ENCODE measurements at places on chromosomes 16 and 17.

DNA sequence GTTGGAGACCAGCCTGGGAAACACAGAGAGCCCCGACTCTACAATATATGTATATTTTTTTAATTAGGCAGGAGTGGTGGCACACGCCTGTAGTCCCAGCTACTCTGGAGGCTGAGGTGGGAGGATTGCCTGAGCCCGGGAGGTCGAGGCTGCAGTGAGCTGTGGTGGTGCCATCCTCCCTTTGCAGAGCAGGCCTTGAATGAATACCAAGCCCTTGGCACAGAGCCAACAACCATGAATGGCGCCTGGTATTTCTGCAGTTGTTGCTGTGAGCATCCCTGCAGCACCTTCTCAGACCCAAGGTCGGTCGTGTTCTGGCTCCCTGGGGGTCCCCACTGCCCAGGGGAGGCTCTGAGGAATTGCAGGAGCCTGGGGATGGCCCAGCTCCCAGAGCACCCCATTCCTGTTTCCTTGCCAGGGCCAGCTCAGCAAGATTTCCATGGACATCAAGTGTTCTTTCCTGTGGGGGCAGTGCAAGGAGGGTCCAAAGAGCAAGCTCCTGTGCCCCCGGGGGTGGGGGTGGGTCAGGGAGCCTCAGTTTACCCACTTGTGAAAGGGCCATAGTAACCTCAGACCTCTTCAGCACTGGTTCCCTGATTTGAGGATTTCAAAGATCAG, 25.6 kb upstream of the RMI2 start:
- DNase-seq, result no peak

GRCh38 chr17:14432079-14432478, 131.2 kb downstream of the HS3ST3B1 start:
- DNase-seq, result no peak

GRCh38 chr17:56939869-56940484, 20.9 kb downstream of the COIL start:
- DNase-seq, result no peak

- no peak for DNase-seq
These were observed 13.4 kb upstream of the CRHR1 start for GRCh38 chr17:45770632-45771270.

DNA sequence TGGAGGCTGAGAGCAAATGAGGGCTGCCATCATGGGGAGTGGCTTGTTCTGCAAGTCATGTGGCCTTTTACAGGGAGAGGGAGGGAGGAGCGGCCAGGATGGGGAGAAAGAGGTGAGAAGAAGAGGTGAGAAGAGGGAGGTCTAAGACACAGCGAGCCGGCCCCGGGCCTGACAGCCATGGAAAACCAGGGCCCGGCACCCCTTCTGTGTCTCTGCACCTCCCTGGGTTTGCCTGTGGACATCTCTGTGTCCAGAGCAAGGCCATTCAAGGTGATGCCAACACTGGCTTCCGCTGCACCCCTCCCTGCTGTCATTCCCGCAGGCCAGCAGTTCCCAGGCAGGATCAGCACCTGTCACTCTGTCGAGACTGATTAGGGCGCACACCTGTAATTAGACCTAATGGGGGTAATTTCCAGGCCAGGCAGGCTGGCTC, 75.6 kb downstream of the MGAT5B start:
- DNase-seq, result no peak

DNA sequence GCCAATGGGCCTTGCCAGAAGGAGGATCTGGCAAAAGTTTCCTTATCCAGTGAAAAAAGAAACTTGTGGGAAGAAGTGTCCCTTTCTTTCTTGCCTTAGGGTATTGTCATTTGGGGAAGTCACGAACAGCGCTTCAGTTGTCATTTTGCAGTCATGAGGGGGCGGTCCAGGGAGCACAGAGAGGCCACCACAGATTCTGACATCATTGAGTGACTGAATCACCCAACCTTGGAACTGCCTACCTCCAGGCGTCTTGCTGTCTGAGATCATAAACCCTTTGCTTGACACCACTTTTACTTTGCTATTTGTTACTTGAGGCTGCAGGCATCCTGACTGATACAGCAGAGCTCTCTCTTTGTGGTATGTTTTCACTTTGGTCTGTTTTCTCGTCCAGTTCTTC, 3.1 kb upstream of the WSCD1 start:
- DNase-seq, result no peak

DNA sequence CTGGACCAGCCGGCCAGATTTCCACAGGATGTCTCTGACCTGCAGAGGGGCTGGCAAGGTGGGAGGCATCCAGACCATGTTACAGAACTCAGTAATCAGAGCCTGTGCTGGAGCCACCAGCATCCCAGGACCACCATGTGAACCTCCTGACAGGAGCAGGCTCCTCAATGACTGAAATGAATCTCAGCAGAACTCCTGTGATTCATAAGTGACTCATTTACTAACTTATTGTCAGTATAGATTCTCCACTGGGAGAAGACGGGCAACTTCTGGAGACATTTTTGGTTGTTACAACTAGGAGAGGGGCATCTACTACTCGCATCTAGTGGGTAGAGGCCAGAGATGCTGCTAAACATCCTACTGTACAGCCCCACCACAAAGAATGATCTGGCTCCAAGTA, 3.1 kb upstream of the WWOX start:
- DNase-seq, result no peak

- DNase-seq, result peak; percentile 55
These were observed 727 bp downstream of the CORO7 start for GRCh38 chr16:4415538-4416199.

GRCh38 chr17:65690626-65691310, 129.3 kb upstream of the AXIN2 start:
- DNase-seq, result no peak

DNA sequence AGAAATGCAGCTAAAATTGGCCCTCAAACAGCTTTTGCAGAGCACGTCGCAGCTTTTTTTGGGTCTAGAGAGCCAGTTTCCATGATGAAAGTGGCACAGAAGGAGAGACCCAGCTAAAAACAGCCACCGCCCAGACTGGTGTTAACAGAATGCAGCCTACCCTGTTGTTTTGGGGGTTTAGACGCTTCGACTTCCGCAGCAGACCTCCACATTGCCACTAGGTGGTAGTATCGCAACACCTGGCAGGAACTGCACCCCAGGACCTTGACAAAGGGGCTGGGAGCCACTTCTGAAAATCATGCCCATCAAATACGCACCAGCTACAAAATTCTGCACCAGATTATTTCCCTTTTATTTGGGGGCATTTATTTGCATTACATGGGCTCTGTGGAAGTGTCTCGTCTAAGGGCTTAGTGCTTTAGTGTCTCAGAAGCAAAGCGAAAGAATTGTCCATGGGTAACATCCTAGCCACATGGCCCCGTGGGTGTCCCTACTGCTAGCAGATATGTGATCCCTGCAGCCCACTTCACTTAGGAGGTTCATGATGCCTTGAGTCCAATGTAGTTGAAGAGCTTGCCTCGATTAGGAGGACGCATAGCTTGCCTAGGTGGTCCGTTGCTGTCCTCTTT, 167.1 kb downstream of the HAPSTR1 start:
- DNase-seq, result no peak

DNA sequence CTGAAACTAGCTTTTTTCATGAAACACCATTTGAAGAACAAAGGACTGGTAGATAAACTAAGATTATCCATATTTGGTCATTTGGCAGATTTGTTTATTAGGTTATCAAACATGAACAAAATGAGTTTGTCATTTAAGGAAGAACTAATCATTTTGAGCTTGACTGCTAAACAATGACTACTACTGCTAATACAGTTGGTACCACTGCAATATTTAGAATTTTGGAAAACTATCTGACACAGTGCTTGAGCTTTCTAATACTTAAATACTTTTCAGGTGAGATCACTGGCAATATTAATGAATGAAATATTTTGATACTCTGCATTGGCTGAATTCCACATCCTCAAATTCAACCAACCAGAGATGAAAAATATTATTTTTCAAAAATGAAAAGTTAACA, 47.2 kb downstream of the MED13 start:
- DNase-seq, result no peak

DNA sequence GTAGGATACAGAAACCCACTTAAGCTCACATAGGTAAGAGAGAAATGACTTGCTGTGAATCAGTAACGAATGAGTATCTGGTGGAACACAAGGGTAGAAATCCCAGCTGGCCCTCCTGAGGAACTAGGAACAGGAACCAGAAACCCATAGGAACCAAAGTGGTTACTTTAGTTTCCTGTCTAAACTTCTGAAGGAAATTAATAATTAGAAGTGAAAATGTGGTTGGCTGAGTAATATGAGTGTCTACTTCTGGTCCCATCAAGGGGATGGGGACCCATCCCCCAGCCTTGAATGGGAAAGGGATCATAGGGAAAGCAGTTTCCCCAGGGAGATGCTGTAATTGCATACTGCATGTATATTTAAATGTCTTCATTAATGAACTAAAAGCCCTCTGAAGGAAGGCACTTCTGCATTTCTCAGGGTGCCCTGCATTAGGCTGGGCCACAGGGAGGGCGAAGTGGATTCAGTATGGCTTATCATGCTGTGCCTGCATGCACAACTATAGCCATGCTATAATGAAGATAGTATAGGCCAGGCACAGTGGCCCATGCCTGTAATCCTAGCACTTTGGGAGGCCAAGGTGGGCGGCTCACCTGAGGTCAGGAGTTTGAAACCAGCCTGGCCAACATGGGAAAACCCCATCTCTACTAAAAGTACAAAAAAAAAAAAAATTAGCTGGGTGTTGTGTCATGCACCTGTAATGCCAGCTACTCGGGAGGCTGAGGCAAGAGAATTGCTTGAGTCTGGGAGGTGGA, 45.6 kb downstream of the CYB5B start:
- no peak for DNase-seq

DNA sequence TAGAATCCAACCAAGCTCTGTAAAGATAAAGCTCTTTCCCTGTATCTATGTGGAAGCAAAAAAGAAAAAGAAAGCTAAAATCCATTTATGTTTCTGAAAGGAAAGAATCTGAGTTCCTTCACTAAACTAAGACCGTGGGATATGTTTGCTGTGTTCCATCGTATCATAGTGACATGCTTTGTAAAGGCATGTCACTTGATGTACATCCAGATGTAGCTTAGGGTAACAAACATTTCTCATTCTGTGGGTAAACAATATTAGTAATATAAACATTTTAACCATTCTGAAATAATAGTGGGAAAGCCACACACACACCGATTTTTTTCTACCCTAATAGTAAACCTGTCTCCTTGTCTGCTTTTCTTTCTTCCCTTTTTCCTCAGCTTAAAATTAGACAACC, 78.1 kb downstream of the TUBD1 start:
- no peak for DNase-seq

- DNase-seq, result no peak
These were observed 5.2 kb upstream of the SPATA2L start for GRCh38 chr16:89706518-89707260.

DNA sequence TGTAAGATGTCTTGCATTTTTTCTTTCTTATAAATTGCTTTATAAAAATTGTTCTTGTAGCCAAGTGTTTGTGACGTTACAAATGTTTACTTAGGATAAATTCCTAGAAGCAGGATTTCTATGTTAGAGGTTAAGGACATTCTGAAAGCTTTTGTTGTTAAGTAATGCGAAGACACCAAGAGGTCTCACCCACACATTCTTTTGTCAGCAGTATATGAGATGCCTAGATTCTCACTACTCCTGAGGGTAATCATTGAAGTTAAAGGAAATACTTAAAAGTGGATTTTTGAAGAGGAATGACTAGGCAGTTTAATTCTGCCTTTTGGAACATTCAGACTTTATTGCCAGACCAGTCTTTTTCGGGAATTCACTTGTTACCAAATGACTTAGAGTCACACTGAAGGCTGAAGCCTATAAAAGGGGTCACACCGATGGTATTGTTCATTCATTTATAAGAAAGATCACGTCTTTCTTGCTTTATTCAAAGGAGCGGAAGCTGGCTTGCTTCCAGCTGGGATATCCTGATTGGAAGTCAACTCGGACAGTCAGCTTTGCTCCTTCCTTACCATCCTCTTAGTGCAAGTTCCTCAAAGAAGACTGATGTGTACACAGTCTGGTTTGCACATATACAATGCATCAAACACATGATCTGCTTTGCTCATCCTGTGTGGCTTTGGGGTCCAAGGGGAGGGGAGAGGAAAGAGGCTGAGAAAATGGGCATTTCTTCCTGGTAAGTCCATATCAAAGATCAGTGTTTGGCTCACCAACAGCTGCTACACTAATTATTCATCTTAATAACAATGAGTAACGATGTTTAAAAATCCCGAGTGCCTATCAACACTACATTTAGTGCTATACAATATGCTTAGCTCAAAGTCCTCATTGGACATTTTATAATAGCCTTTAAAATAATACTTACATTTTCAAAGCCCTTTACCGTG, 160.0 kb downstream of the MAP2K6 start:
- no peak for DNase-seq

GRCh38 chr16:86353948-86354347, 156.4 kb upstream of the FOXF1 start:
- DNase-seq, result no peak

GRCh38 chr17:2723997-2724783, 12.6 kb upstream of the CLUH start:
- DNase-seq, result no peak

DNA sequence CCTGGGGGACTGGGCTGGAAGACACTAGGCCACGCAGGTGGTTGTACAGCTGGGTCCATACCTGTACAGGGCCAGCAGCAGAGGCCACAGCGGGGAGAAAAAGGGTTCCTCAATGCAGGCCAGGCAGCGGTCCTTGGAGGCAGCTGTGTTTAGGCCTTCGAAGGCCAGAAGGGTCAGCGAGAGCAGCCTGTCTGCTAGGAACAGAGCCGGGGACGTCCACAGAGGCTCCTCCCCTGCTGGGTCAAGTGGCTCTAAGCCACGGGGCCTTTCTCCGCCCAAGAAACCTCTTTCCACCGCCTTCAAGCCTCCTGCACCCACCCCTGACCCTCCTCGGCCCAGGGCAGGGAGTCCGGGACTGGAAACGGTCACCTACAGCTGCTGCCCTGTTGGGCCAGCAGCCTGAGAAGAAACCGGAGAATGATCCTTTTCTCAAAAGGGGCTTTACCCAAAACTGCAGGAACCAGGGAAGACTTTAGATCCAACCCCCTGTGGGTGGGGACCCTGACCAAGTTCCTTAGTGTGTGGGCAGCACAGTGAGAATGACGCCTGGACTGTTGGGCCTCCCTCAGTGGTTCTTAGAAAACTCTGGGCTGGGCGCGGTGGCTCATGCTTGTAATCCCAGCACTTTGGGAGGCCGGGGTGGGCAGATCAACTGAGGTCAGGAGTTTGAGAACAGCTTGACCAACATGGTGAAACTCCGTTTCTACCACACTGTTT, 8.4 kb upstream of the SPATA2L start:
- DNase-seq, result no peak

GRCh38 chr16:65120831-65121721, 787 bp downstream of the CDH11 start:
- no peak for DNase-seq

DNA sequence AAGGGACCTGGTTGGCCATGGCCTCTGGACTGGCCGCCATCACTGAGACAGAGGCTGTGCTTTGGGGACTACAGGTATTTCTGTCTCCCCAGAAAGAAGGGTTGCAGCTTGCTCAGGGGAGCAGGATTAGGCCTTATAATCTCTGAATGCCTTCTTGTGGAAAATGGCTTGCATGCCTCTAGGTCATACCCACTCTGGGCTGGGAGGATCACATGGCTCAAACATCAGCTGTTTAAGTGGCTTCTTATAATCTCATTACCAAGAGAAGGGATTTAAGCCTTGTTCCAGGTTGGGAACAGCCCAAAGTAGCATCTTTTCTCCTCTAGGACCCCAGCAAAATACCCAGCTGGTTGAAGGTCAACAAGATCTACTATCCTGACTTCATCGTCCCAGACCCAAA, 19.1 kb downstream of the LIG3 start:
- no peak for DNase-seq

- DNase-seq, result no peak
These were observed 1050.8 kb upstream of the EEF2KMT start for GRCh38 chr16:6148361-6148760.

GRCh38 chr17:15436473-15437302, 30.7 kb downstream of the CDRT4 start:
- no peak for DNase-seq

All from T-helper 22 cell (primary cell).